ENCODE measurements at places on chromosomes 12 and 14. TPM values are rescaled to one million over a fixed set of nuclear protein-coding genes. Genes with fewer than 3 reads are reported as not detected.
A peak's percentile ranks its signal among the peaks of the same experiment; 100 is the strongest.

The USP44 gene
- 17.1 TPM for total RNA-seq

The MYH7 gene
- total RNA-seq = not detected

The CIROP gene
- not detected for total RNA-seq

- no peaks in the 10 kb centered on the region for H3K36me3 ChIP-seq
- no peak overlapping the region for H3K27ac ChIP-seq
- H3K4me3 ChIP-seq = no peak overlapping the region
- no peaks in the 10 kb centered on the region for H3K27me3 ChIP-seq
- DNase-seq = no peak
Measured at GRCh38 chr12:30145684-30146032, 361.9 kb upstream of the TMTC1 start.

- peak; percentile 77 for DNase-seq
- peaks cover 59% of the 10 kb centered on the region for H3K36me3 ChIP-seq
- no peaks in the 10 kb centered on the region for H3K27me3 ChIP-seq
- H3K27ac ChIP-seq = peak overlapping the region; percentile 95
- H3K4me3 ChIP-seq = peak overlapping the region; percentile 64
- H3K4me1 ChIP-seq = peaks cover 57% of the 10 kb centered on the region
Measured at GRCh38 chr12:21456291-21456780, 18.9 kb downstream of the PYROXD1 start.

- H3K4me1 ChIP-seq = no peaks in the 10 kb centered on the region
- no peaks in the 10 kb centered on the region for H3K27me3 ChIP-seq
- no peak overlapping the region for H3K4me3 ChIP-seq
- no peak for DNase-seq
Measured at GRCh38 chr14:53793790-53794505, 162.7 kb downstream of the BMP4 start.

DNA sequence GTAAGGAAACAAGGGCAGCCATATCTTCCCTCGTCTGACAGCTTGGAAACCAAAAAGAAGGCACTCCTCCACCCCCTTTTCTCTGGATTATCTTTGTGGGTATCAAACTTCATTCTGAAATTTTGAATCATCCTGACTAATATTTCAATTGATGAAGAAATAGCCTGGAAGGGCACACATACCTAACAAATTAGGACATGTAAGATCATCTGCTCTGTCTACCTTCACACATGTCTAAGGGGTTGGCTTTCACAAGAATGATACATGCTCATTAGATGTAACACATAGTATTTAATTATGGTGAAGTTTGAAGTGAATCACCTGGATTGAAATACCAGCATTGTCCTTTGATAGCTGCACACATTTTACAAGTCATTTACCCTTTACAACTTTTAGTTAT lies 348.1 kb upstream of the RPL10L start:
- no peak for DNase-seq
- H3K4me1 ChIP-seq = no peaks in the 10 kb centered on the region
- H3K4me3 ChIP-seq = no peak overlapping the region
- H3K27me3 ChIP-seq = no peaks in the 10 kb centered on the region
- no peaks in the 10 kb centered on the region for H3K36me3 ChIP-seq
- no peak overlapping the region for H3K27ac ChIP-seq

- H3K27ac ChIP-seq = no peak overlapping the region
- peaks cover 32% of the 10 kb centered on the region for H3K27me3 ChIP-seq
- H3K36me3 ChIP-seq = no peaks in the 10 kb centered on the region
Measured at GRCh38 chr14:54654605-54655004, 87.7 kb downstream of the SAMD4A start.
